ENCODE measurements at places on chromosomes 4 and X. TPM values are rescaled to one million over a fixed set of nuclear protein-coding genes. Genes with fewer than 3 reads are reported as not detected.

The CXCL3 gene
- polyA plus RNA-seq = 0.22 TPM

The NKAP gene
- polyA plus RNA-seq = 16.2 TPM

The KLF3 gene
- 63.8 TPM for polyA plus RNA-seq

The XAGE2 gene
- polyA plus RNA-seq = not detected

The BANK1 gene
- 3.4 TPM for polyA plus RNA-seq

The PRKX gene
- polyA plus RNA-seq = 11.7 TPM

The CPLX1 gene
- polyA plus RNA-seq = 4.1 TPM

The DCTD gene
- polyA plus RNA-seq = 138 TPM

The TMSB15A gene
- polyA plus RNA-seq = 59.9 TPM

The DGKK gene
- 12.1 TPM for polyA plus RNA-seq

The GASK1B gene
- polyA plus RNA-seq = 43.1 TPM

GRCh38 chr4:8123389-8123788 is 35.2 kb downstream of the ABLIM2 start:
- peak; percentile 81 for DNase-seq

- no peak for DNase-seq
Observed at GRCh38 chrX:137278825-137279224, 245.0 kb upstream of the GPR101 start.

DNA sequence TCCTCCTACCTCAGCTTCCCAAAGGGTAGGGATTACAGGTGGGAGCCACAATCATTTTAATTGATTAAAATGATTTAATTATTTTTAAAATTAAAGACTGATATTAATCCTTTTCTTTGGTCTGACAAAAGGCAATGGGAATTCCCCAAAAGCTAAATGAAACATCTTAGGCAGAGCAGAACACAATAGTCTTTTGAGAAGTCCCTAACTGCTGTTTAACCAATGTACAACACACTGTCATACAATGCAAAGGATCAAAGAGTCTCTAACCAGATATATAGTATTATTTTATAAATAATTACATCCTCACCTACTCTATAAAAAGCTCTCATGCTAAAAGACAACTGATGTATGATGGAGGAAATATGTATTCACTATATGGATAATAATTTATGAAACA is 47.0 kb downstream of the THAP9 start:
- DNase-seq = no peak

DNA sequence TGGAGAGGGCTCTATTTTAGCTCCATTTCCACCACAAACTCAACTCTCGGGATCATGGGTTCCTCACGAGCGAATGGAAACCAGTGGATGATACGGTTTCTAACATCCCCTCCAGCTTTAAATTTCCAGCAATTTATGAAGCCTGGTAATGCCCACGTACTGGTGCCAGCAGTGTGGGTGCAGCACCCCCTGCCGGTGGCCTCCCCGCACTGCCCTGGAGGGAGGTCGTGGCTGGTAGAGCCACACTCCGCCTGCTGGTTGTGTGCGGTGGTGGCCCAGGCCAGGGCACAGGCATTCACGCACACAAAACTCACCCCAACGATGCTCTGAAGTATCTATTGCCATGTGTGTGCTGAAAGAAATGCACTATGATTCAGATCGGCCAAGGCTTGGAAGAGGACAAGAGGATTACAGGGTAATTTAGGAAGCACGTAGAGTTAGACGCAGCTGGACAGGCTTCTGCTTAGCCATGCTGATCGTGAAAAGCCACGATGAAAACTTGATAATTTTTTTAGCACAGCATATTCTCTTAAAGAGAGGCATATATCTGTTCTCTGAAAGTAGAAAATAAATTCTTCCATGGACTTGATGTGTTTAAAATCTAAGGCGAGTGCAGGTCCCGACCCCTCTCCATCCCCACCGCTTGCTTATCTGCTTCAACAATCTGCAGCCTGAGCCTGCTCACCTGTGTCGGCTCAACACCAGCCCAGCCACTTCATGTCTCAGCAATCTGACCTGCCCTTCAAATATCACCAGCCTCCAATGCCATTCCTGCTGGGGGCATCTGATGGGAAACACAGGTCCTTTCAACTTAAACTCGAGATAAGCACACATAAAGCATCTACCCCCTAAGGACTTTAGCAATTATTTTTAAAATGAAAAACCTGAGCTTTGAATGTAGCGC is 59.1 kb downstream of the SCD5 start:
- DNase-seq = no peak

GRCh38 chrX:65406532-65406931 is 128.1 kb downstream of the LAS1L start:
- no peak for DNase-seq

DNA sequence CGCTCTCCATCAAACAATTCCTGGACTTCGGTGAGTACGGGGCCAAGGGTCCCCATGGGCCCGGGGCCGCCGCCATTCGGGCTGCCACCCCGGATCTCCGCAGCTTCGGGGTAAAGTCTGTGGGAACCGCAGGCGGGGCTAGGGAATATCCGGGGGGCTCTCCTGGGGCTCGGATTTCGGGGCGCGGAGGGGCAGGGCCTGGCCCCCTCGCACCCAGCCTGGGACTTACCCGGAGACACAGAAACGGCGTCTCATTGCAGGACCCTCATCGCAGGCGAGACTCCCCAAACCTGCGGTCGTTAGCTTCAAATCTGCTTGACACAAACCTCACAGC is 413 bp downstream of the PDK3 start:
- no peak for DNase-seq

DNA sequence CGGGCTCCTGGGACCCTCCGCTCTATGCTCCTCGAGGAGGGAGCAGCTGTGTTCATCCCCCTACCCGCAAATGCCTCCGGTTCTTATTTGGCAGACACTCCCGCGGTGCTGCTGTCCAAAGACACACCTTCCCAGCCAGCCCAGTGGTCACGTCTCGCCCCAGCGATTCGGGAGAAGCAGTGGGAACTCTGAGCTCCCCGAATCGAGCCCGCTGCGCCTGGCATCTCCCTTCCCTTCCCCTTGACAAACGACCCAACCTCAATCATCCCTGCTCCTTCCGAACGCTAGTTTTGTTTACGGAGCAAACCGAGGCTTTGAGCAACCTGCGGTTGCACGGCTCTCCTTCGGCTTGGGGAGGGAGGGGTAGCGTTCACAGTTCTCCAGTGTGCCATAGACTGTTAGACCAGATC is 317 bp upstream of the FRMPD4 start:
- no peak for DNase-seq

GRCh38 chr4:84432713-84433112 is 66.4 kb downstream of the NKX6-1 start:
- no peak for DNase-seq

DNA sequence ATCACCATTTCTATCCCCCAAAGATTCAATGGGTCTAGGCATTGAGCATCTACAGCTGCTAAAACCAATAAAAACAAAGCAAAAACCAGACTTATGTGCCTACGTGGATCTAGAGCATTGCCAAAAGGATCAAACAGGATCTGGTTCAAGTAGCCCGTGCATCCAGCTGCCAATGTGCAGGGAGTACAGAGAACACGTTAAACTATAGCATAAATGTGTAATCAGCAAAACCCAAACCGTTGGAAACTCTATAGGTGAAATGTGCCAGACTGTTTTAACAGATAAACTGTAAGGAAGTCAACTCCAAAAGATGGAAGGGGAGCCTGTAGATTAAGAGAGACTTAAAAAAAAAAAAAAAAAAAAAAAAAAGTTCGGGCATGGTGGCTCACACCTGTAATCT is 58.5 kb downstream of the APOO start:
- DNase-seq = no peak

GRCh38 chrX:107823042-107823441 is 2.6 kb upstream of the MID2 start:
- DNase-seq = no peak

GRCh38 chrX:21839334-21840192 is at the start of gene MBTPS2:
TSS of gene MBTPS2 (plus strand) at chrX:21839617. CDS start at chrX:21839735, 118 bp downstream.
- DNase-seq = peak; percentile 78

DNA sequence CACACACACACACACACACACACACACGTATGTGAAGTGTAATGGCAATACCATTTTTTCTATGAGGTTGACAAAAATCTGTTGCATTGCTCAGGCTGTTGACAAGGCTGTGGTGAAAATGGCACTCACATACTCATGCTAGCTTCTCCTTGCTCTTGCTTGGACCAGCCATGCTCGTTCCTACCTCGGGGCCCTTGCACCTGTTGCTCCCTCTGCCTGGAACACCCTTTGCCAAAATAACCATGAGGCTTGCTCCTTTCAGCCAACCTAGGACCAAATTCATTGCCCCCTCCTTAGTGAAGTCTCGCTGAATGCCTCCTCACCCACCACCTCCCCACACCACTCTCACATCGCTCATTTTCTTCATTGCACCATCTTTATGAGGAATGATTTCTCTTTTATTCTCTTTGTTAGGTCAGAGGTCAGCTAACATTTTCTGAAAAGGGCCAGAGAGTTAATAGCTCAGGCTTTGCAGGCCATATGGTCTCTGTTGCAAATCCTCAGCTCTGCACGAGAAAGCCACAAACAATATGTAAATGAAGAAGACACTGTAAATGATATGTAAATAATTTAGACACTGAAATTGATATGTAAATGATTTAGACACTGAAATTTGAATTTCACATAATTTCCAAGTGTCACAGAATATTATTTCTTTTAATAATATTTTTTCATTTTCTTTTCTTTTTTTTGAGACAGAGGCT is 13.3 kb downstream of the SLC38A5 start:
- no peak for DNase-seq

Data from left renal cortex interstitium (tissue), 4 donors.